Fibroblast of upper back skin (primary cell): ENCODE measurements at places on chromosomes 2 and 18.

GRCh38 chr2:67384123-67384822 is 12.9 kb upstream of the ETAA1 start:
- no peak for DNase-seq

GRCh38 chr18:58100154-58100553 is 56.1 kb downstream of the NEDD4L start:
- no peak for DNase-seq

- DNase-seq, result no peak
Observed at GRCh38 chr2:8833853-8834252, 3.6 kb downstream of the KIDINS220 start.

DNA sequence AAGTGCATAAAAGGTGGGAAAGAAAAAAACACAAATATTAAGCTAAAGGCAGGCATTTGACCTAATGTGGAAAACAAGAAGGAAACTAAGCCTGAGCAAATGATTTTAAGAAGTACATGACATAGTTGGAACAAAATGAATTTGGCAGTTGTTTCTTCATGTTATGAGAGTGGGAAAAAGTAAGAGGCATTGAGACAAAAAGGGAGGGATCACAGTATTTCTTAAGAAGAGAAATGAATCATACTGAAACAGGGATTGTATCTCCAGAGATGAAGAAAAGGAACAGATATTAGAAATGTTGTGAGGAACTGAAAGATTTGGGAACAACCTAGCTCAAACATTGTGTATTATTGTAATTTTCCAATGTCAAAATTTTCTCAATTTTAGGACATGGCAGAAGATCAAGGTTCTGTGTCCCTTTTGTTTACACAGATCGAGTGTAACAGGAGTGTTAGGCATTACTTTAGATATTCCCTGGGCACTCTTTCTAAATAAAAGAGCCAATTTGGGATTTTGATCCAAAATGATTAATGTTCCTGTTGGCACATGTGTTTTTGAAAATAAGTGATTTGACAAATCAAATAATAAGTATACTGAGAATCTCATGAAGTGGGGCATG is 98.6 kb downstream of the CALCRL start:
- peak; percentile 8 for DNase-seq

GRCh38 chr2:30296496-30296895 is 65.2 kb downstream of the LBH start:
- no peak for DNase-seq

GRCh38 chr2:165698444-165698884 is 95.6 kb downstream of the GALNT3 start:
- DNase-seq, result peak; percentile 54

GRCh38 chr2:39604866-39605265 is 60.9 kb upstream of the TMEM178A start:
- no peak for DNase-seq

DNA sequence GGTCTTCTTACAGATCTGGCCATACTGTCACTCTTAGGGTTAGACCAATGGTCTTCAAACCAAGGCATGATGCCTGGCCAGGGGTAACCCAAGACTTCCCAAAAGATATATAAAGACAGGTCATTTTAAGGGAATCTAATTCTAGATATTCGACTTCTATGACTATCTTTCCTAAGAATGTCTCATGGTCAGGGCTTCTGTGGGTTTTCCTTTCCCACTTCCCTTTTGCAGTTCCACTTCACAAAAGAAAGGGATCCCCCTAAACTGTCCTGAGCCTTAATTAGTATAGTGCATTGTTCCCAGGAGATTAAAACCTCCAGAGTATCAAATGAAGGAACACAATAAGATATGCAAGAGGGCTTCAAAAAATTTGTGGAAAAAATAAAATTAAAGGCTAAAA is 223.6 kb upstream of the SIX2 start:
- no peak for DNase-seq

DNA sequence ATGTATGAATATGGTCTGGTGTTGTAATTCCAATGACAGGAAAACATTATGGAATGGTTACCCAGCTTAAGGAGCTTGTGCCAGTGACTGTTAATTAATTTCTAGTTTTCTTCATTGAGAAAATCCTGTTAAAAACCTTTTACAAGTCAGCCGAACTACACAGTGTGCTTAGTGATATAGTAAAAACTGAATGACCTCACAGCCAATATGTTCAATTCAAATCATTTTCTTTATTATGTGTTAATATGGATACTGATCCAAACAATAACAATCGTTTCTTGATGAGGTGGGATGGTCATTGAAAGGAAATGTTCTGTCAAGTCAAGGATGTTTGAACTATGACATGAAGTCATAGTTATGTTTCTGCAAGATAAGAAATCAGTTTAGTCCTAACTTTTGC is 41.6 kb upstream of the RMDN2 start:
- DNase-seq, result no peak

DNA sequence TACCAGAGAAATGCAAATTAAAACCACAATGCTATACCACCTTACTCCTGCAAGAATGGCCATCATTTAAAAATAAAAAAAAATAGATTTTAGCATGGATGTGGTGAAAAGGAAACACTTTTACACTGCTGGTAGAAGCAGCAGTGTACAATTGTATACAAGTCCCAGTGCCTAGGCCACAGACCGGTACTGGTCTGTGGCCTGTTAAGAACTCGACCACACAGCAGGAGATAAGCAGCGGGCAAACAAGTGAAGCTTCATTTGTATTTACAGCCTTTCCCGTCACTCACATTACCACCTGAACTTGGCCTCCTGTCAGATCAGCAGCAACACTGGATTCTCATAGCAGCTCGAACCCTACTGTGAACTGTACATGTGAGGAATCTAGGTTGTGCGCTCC is 60.7 kb upstream of the DSC1 start:
- no peak for DNase-seq

GRCh38 chr2:225411452-225411851 is 11.9 kb downstream of the NYAP2 start:
- DNase-seq, result no peak
